ENCODE measurements at places on chromosomes 12 and 14.

GRCh38 chr12:45290216-45290605 lies 74.3 kb downstream of the ANO6 start:
- DNase-seq, result no peak

- no peak for DNase-seq
Measured at GRCh38 chr12:71536279-71536938, 96.8 kb downstream of the LGR5 start.

DNA sequence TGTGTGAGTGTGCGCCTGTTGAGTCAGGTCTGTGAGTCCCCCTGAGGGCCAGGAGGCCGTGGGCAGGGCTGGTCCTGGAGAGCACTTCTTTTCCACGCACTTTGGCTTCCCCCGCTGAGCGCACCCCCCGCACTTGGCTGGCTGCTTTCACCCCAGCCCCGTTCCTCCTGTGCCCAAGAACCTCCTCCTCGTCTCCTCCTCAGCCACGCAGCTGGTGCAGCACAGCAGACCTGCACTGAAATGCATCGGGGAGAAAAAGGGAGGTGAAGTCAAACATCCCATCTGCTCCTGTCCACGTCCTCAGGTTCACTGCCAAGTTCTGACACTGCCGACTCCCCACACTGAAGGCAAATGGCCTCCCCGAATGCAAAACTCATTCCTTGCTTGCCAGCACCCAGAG lies 362.7 kb upstream of the SFSWAP start:
- DNase-seq, result no peak

- DNase-seq, result no peak
Measured at GRCh38 chr12:33438851-33439586, 600 bp downstream of the SYT10 start.

DNA sequence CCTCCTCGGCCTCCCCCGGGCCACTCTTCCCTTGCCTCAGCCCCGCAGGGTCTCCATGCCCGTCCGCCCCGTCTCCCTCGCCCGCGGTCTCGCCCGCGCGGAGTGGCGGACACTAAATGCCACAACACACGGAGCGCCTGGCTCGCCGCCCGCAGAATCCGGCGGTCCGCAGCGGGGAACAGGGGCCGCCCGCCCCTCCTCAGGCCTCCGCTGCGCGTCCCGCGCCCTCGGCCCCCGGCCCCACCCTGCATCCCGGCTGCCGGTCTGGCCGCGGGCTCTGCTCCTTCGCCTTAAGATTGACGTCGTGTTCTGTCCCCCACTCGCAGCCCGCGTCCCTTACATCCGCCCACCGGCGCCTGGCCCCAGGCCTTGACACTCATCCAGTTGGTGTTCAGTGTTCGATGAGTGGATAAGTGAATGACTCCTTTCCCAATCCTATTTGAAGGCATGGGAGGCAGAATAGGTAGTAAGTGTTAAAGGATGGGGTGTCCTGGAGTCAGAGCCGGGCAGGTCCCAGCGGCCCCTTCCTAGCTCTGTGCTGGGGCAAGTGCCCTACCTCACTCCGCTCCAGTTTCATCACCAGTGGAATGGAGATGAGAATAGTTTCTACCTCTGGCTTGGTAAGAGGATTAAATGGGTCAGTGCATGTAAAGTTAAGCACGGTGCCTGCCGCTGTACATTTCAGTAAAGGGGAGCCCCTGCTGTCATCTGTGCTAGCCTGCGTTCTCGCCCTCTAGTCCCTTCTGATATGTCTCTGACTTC lies 622 bp downstream of the TECPR2 start:
- no peak for DNase-seq

GRCh38 chr12:132561427-132562156 lies 48.8 kb downstream of the LRCOL1 start:
- DNase-seq, result no peak

DNA sequence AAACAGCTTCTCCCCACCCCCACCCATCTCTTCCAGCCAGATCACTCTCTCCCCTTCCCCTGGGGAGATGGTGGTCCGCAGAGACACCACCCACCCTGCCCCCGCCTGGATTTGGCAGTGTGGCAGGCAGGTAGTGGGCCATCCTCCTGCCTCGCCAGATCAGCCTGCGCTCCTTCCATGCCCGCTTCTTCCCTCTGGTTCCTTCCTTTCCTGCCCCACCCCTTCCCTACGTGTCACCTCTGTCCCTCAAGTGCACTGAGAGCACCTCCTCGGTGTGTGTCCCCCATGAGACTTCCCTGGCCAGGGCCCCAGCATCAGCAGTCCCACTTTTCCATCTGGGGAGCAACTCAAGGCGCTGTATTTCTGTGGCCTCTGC lies 632 bp downstream of the NYNRIN start:
- DNase-seq, result no peak

- DNase-seq, result no peak
Measured at GRCh38 chr14:46490238-46490685, 161.3 kb downstream of the RPL10L start.

- no peak for DNase-seq
Measured at GRCh38 chr12:113795445-113795844, 170.7 kb downstream of the RBM19 start.

GRCh38 chr14:61813096-61813606 lies 50.9 kb downstream of the SNAPC1 start:
- no peak for DNase-seq

GRCh38 chr12:29113101-29113500 lies 36.0 kb upstream of the FAR2 start:
- no peak for DNase-seq

DNA sequence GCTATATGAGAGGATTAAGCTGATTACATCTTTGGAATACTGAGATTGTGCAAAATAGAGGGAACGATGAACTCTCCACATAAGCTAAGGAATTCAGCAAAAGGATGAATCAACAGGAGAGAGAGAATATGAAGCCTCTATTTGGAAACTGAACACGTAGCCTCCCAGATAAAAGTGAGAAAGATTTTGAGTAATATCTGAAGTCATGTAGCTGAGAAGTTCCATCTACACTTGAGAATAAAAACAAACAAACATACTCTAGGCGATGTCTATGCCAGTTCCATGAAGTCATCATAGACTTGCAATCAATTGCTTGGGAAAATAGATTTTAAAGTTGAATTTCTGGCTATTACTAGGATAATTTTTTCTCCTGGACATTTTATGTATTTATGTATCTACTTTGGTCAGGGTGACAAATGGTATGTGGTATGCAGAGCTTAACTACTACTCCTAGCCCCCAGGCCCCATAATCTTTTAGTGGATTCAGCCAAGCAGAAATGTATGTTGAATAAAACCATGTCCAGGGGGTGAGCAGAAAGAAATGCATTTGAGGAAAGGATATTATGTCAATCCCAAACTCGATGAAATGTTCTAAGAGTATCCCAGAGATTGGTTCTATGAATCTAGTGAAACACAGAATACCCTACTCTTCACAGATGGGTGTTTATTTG lies 627.4 kb downstream of the DIO2 start:
- DNase-seq, result no peak

DNA sequence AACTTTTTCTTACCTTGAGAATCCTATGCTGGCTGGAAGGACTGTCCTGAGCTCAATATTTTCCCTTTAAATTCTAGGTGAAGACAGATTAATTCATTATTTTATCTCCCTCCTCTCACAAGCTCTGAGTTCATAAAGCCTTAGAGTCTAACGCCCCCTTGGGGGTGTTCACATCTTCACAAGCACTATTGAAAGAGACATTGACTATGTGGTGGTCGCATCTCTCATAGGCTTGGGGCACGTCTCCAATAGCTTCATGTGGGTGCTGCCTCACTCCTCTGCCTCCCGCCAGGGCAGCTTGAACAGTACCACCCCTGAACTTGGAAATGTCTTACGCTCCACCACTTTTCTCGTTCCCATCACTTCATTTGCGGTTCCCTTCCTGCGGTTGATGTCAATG lies 106.2 kb downstream of the UNC79 start:
- DNase-seq, result no peak

GRCh38 chr14:103593577-103593976 lies 30.8 kb downstream of the COA8 start:
- DNase-seq, result no peak

- DNase-seq, result no peak
Measured at GRCh38 chr12:15733136-15733535, 56.1 kb downstream of the EPS8 start.

GRCh38 chr14:103626146-103626850 lies 2.7 kb upstream of the KLC1 start:
- no peak for DNase-seq

GRCh38 chr14:54691525-54692283 lies 124.8 kb downstream of the SAMD4A start:
- no peak for DNase-seq

- DNase-seq, result no peak
Measured at GRCh38 chr14:101878211-101878821, 86.1 kb upstream of the DYNC1H1 start.

GRCh38 chr12:82838131-82838551 lies 151.4 kb downstream of the TMTC2 start:
- DNase-seq, result no peak

DNA sequence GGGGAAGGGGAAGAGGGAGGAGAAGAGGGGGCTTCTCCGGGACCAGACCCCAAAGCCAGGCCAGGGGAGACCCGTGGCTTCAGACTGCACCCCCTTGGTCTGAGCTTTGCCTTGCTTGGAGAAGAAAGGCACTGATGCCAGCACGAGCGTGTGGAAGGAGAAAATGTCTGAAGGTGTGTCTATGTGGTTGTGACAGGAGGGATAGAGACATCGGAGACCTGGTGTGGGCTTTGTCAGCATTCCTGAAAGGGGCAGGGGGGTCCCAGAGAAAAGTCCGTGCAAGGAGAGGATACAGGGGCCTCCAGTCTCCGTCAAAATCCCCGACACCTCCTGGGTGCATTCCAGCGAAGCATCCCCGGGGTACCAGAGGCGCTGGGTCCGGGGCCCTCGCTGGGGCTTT lies 139.0 kb upstream of the LHX5 start:
- no peak for DNase-seq

DNA sequence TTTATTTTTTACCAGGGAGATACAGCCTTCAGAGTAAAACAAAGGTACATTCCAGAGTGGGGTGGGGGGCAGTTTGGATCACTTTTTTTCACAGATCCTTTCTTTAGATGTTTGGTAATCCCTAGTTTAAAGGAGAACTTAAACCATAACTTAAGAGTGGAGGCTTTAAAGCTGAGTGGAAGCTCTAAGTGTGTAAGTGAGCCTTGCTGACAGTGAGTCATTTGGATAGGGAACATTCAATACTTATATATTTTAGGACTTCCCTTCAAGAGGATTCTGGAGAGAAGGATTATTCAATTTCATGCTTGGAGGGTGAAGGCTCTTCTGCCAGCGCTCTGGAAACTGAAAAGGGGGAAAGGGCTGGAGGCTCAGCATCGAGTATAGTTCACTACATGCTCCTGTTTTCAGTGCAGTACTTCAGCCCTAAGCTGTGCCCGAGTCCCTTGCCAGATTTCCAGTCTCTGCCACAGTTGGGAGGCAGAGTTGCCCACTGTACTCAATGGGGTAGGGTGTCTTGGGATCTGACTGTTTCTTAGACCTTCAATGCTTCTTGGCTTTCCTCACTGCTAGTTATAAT lies 8.4 kb downstream of the PRKAG1 start:
- no peak for DNase-seq

DNA sequence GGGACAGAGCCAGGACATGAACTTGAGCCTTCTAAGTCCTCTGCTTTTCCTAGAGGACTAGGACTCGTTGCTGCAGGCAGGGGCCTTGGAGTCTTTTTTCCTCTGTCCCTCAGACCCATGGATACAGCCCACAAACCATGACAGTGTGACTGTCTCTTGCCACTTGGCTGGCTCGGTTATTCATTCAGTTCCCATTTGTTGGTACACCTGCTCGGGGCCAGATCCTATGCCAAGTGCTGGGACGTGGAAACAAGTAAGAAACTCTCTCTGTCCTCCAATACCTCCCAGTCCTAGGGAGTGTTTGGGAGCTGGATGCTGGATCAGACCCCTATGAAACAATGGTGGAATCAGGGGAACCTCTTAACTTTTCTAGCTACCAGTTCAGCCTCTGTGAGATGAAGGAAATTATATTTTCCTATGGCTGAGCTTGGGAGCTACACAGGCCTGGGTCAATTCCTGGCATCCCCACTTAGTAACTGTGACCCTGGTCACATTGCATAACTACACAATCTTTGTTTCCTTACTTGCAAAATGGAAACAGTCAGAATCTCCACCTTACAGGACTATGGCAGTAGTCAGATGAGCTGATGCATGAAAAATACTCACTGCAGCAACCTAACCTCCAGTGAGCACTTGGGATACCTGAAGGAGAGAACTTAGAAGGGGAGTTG lies 106.3 kb upstream of the VRK1 start:
- DNase-seq, result no peak

DNA sequence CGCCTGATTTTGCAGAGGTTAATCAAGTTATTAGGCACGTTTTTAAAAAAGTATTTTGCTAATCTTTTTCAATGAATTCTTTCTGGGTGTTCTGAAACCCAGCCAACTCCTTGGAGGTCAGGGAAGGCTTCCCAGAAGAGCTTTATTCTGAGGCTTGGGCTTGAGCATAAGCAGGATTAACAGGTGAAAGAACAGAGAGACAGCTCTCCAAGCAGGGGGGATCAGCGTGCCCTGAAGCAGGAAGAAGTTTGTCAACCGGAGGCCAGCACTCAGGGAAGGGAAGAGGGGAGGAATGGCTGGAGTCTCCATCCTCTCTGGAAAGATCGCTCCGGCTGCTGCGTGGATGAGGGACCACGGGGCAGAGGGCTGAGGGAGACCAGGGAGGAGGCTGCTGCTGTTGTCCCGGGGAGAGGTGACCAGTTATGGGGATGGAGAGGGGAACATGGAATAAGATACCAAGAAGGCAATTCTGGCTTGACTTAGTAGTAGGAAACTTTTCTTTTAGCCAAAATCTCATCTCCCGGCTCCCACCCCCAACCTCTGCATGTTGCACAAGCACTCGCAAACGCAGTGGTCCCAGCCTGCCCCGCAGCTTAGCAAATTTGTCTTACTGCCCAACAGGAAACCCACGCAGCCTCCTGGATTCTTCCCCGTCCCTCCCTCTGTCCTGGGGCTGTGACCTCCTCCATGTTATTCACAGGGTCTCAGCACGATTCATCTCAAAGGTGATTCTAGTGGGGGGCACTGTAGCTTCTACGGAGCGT lies 1.1 kb upstream of the SSH1 start:
- no peak for DNase-seq

DNA sequence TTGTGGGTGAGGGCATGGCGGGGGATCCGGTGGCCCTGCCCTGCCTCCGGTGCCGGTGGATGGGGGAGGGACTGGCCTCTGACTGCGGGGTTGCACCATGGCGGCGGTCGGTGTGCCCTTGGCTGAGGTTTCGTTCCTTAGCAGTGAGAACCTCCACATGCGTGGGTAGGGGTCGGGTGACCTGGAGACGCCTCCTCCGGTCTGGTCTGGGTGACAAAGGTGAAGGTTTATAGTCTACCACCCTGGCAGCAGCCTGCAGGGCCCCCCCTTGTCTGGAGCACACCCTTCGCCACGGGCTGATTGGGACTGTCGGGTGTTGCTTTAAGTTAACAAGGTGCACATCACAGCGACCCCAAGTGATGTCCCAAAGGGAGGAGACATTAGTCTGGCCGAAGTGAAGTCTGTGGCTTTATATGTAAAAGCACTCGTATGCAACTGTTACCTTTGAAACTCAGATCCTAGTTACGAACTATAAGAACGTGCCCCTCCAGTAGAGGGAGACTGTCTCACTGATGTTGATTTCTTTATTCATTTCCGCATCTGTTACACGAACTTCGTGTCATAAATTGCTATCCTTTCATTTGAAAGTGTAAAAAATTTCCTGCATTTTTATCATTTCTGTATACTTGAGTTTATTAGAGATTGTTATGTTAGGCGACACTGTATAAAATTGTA lies 74.4 kb downstream of the WDR20 start:
- no peak for DNase-seq
